ENCODE measurements at places on chromosomes 7 and 10. TPM values are rescaled to one million over a fixed set of nuclear protein-coding genes. Genes with fewer than 3 reads are reported as not detected.

- DNase-seq, result no peak
These were observed 192.3 kb downstream of the PTPRN2 start for GRCh38 chr7:158395349-158395748.

The TMEM176B gene
- 13.3 TPM for polyA plus RNA-seq

GRCh38 chr7:77461246-77461645, 45.1 kb upstream of the GSAP start:
- DNase-seq, result no peak

DNA sequence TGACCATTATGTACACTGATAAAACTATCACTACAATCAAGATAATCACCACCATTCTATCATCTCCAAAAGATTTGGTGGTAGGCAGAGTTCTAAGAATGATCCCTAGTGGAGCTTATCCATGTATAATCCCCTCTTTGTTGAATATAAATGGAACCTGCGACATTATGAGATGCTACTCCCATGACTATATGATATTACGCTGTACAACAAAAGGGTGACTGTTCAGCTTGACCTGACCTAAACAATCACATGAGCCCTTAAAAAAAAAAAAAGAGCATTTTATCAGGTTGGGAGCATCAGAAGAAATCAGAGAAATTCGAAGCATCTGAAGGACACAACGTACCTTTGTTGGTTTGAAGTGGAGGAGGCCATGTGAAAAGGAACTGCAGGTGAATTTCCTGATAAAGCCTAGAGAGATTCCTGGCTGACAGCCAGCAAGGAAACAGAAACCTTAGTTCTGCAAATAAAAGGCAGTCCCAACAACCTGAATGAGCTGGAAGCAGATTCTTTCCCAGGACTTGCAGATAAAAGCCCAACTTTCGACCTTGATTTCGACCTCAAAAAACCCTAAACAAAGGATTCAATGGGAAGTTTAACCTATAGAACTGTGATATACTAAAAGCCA, 270.7 kb downstream of the ADRA2A start:
- no peak for DNase-seq

The CNNM1 gene
- 0.08 TPM for polyA plus RNA-seq

GRCh38 chr7:981793-982510, 1.0 kb upstream of the CYP2W1 start:
- no peak for DNase-seq

The DLX6 gene
- 0.09 TPM for polyA plus RNA-seq

The SAMD9L gene
- polyA plus RNA-seq, result 7.5 TPM

DNA sequence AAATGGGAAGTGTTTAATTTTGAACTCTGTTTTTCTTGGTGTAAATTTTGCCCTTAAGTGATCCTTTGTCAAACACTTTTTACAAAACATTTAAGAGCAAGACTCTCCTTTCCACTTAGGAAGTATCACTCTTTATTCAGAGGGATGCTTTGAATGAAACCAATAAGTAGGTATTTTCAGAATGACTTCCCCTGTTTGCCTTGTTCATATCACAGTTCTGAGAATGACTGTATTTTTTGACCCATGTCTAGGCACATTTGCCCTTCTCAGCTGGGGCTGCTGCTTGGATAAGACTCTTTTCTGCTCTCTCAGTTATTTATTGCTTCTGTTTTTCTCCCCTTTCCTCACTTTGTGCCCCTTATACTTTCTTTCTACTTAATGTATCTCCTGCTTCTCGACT, 98.2 kb downstream of the CCNY start:
- no peak for DNase-seq

The CFAP69 gene
- polyA plus RNA-seq, result 3.4 TPM

DNA sequence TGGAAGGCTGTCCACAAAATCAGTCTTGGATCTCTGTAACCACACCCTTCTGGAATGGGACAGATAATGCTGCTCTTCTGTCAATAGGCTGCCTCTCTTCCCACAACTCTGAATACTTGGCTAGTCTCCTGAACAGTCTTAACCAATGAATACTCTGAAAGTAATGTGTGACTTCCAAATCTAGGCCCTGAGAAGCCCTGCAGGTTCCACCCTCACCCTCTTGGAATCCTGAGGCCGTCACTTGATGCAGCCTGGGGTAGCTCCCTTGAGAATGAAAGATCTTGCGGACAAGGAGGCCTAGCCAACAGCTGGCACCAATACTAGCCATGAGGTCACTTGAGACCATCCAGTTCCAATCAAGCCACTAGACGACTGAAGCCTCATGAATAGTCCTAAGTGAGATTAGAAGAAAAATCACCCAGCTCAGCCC, 109.2 kb downstream of the ARHGAP12 start:
- DNase-seq, result no peak

The ANKRD61 gene
- polyA plus RNA-seq, result 0.75 TPM

- DNase-seq, result peak; percentile 22
These were observed 312.6 kb downstream of the WDR37 start for GRCh38 chr10:1368842-1369171.

The CLIP2 gene
- polyA plus RNA-seq, result 15.8 TPM

DNA sequence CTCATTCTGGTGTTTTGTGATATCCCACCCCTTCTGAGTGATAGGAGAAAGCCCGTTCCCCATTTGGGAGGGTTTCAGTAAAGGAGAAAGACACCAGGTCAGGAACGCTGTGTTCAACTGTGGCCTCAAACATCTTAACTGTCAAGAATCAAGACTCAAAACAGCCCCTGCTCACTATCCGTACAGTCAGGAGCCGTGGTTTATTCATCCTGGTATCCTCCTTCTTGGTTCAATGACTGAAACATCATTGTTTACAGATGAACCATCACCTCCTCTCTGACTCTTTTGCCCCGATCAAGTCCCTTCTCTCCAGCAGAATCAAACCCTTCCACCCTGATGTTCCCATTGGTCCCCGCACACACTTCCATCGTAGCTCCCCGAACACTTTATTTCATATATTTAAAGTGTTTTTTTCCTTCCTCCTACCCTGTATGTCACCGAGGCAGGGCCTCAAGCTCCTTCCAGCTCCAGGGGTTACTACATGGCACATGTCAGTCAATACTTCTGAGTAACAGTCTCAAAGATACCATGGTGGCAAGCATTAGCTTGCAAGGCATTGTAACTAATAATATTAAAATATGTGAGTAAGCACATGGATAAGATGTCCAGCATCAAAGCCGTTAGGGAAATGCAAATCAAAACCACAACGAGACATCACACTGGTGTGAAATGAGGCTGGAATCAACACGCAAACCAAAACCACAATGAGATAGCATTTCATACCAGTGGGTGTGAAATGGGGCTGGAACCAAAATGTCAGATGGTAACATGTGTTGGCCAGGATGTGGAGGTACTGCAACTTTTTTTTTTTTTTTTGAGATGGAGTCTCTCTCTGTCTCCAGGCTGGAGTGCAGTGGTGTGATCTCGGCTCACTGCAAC, 124.7 kb upstream of the C1QL3 start:
- no peak for DNase-seq

GRCh38 chr10:132646443-132647097, 109.0 kb downstream of the INPP5A start:
- DNase-seq, result no peak

- DNase-seq, result no peak
These were observed 108.9 kb downstream of the RNLS start for GRCh38 chr10:88473989-88474883.

DNA sequence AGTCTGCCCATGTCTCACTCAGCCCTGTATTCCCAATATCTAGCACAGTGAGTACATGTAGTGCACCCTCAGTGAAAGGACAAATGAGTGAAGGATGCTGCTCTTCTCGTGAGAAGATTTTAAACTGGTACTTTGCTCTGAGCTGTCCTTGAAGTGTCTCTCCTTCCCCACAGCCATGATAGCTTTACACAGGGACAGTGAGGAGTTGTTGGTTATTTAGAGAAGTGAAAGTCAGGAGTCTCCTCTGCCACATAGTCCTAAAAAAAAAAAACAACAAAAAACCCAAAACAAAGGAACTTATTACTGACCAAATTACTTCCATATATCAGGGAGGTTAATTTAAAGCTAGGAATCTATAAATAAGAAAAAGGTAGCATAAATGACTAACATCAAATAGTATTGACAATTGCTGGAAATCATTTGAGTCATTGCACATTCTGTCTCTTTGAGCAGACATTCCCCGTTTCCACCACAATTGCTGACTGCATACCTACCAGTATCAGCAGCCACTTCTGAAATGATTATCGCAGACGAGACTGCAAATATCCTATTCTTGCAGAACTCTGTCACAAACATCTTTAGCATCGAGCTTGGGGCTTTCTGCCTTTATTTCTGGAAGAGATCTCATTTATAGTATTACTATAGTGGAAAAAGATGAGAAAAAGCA, 202.1 kb downstream of the PTEN start:
- no peak for DNase-seq

GRCh38 chr10:17038627-17039026, 91.0 kb downstream of the CUBN start:
- peak; percentile 91 for DNase-seq

DNA sequence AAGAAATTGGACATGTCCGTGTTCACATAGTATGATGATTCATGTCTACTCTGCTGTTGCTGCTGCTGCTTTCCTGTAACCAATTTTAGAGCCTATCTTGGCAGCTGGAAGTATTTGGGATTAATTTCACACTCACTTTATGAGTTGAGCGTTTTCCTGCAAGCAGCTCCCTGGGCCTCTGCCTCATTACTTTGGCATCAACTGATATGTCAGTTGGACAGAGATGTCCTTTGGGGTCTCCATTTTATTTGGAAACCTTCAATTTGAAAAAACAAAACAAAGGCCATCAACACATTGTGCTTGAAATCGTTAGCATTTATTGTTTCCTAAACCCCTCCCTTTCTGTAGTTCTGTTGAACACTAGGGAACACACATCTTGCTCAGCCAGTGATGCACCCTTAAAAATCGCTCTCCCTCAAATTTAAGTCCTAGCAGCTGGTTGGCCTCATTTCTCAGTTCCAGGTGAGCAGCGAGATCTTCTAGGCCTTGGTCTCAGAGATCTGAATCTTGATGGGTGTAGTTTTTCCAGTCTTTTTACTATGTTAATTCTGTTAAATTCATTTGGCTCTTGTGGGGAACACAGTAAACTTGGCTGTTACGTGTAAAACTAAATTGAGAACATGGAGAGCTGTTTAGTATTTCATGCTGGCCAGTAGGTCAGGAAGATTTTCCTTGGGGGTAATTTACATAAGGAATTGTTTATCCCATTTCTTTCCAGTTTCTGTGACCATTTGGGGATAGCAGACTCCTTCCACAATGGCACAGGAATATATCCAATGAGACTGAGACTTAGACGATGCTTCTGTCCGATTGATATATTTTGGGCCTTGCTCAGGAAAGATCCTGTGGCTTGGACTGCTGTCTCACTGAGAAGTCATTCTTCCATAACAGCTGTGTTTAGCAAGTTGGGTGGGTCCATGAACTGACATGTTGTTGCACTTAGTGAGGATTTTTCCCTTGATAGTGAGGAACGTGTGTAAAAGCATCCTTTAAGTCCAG, 371.6 kb downstream of the BBS9 start:
- peak; percentile 81 for DNase-seq

- DNase-seq, result no peak
These were observed 3.7 kb upstream of the IL2RA start for GRCh38 chr10:6065835-6066234.

DNA sequence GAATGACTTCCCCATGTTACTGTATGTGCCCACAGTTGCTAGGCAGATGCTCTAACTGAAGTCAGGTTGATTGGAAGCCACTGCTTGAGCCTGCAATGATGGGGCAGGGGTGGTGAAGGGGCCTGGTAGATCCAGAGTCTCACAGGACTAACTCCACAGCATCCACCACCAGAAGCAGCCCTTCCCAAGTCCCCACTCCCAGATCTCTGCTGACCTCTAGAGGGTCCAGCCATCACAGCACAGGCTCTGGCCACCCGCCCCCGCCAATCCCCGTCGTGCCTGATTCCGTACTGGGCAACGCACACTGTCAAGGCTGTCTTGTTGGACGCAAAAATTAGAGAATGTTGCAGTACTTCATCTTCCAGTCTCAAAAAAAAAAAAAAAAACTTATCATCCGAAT, 136.8 kb upstream of the PDE1C start:
- peak; percentile 11 for DNase-seq

DNA sequence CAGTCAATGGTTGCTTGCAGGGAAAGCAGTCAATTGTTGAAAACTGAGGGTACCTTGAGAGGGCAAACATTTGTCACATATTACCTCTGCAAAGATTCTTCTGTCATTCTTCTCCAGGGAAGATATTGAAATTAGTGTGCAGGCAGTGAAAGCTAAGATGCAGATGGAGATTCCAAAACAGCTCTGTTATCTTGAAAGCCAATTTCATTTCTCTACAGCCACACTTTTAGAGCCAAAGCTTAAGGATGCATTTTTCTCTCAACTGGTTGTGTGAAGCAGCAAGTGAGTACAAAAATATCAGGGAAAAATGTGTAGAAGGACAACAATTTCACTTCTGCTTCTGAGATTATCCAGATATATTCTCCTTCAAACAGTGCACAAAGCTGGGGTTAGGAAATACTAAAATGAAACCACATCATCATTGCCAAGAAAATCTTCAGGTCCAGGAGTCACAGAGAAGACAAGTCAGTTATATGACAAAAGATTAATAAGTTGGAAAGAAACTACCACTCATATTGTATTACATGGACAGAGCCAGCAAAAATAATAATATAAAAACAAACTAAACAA, 16.3 kb downstream of the SGMS1 start:
- no peak for DNase-seq

All from muscle of back (tissue), 13 donors.